ENCODE measurements at places on chromosomes 1 and 21.

- no peak for DNase-seq
These were observed 155.0 kb downstream of the OMA1 start for GRCh38 chr1:58391514-58391913.

- no peak for DNase-seq
These were observed 87.9 kb downstream of the AHCTF1 start for GRCh38 chr1:246843876-246844275.

GRCh38 chr21:21688889-21689288 lies 690.7 kb downstream of the NCAM2 start:
- DNase-seq, result peak; percentile 21

DNA sequence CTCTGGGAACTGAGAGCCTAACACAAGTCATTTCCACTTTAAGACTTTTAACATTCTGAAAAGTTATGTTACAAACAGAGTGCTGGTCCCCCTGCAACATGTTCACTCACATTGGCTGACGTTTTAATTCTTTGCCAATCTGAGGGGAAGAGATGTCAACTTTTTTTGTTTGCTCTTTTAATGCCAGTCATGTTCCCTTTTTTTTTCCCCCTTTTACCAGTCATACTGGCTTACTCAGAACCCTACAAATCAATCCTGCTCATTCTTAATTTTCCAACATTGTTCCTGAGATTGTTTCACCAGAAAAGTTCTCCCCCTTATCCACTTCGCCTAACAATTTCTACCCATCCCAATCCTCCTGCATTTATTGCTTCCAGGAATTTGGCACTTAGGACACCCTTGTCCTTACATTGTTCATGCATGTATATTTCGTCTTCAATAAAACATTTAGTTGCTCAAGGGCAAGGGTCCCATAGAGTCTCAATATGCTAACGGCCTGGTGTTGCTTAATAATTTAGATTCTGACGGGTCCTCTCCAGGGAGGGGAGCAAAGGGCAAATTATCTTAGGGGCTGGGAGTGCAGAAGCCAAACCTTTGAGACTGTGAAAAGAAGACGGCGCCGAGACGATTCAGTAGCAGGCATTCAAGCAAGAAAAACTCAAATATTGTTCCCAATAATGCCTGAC lies 624 bp upstream of the CR1L start:
- DNase-seq, result no peak

GRCh38 chr1:41559331-41559730 lies 74.8 kb upstream of the EDN2 start:
- no peak for DNase-seq

Measured in SW480 (cell line).